Stimulated activated CD8-positive, alpha-beta memory T cell treated with anti-CD3 and anti-CD28 coated beads, Interleukin-15, amount 100 ng/mL, for 24 hours (primary cell): ENCODE measurements at places on chromosomes 16 and 17.

GRCh38 chr16:177981-178667, 1.6 kb downstream of the HBA1 start:
- DNase-seq, result no peak

- no peak for DNase-seq
Observed at GRCh38 chr17:37051833-37052232, 103.1 kb downstream of the AATF start.

DNA sequence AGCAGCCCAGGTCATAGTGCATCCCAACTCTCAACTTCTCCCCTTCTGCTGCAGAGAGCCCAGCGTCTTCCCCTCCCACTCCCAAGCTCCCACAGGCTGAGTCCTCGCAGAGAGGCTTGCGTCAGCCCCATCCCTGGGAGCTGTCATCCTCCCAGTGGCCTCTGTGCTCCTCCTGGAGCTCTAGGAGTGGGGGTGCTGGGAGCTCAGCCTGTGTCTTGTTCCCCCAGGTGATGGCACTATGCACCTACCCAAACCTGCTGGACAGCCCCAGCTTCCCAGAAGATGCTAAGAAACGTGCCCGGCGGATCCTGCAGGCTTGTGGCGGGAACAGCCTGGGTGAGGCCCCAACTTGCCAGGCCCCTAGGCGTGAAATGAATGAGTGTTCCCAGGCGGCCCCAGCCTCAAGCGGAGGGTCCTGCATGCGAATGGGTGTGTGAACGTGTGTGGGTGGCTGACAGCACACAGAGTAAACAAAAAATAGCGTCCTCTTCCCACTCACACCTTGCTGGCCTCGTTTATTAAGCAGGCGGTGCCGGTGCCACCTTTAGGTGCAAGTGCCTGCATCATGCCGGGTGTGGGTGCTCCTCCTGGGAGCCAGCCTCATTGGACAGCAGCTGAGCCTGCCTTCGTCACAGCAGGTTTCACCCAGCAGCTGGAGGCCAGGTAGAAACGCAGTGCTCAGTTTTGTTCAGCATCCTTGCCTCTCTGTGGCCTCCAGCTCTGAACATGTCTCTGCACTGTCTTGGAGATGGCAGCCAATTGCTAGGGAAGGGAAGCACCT, 16.5 kb downstream of the GPT2 start:
- no peak for DNase-seq

DNA sequence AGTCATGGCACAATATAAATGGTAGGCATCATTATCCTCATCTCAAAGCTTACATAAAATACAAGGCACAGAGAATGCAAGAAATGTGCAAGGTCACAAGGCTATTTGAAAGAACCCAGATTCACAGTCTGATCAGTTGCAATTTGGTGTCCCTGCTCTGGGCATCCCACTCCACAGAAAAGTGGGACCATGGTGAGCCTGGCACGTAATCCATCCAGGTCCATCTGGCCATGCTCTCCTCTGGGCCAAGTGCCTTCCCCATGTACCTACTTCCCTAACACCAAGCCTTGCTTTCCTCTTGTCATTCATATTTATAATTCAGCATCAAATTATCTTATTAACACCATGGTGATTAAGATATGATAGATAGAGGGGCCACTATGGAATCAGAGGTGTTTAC, 390.0 kb downstream of the CDH11 start:
- no peak for DNase-seq

DNA sequence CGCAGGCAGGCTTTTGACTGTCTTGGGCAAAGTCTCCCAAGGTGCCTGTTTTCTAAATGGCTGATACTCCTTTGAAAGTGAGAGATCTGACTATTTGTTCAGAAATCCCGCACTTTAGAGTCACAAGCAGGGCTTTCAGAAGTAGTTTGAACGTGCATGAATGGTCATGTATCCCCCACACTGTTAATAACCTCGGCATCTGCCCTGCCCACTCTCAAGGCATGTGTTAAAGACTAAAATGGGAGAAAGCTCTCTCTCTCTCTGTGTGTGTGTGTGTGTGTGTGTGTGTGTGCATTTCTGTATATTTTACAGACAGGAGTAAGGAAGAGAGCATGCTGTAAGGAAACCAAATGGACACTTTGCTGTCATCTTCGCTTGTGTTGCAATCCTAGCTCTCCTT, 163.7 kb downstream of the MAF start:
- DNase-seq, result no peak

DNA sequence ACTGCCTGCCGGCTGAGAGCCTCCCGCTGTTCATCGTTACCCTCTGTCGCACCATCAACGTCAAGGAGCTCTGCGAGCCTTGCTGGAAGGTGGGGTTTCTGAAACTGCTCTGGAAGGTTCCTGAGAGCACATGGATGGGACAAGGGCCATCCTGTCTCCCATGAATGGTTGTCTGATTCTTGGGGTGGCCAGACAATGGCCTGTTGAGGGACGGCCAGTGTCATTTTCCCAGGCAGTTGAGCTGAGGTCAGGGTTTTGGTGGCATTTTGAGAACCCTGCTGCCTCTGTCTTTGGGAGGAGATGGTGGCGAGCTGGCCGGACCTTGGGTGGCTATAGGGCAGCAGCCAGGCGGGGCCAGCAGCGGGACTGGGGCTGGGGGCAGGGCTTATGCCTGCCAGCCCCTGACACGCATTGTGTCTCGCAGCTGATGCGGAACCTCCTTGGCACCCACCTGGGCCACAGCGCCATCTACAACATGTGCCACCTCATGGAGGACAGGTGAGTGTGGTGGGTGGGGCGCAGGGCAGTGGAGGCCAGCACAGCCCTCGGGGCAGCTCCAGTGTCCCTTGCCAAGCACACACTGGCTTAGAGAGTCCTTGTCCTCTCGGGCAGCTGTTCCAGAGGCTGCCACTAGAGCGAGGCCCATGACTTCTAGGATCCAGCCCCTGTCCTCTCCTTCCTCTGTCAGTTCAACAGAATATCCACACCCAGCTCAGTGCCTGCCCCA, 9.1 kb downstream of the TSC2 start:
- no peak for DNase-seq

GRCh38 chr16:78737630-78738029, 638.2 kb downstream of the WWOX start:
- DNase-seq, result no peak

DNA sequence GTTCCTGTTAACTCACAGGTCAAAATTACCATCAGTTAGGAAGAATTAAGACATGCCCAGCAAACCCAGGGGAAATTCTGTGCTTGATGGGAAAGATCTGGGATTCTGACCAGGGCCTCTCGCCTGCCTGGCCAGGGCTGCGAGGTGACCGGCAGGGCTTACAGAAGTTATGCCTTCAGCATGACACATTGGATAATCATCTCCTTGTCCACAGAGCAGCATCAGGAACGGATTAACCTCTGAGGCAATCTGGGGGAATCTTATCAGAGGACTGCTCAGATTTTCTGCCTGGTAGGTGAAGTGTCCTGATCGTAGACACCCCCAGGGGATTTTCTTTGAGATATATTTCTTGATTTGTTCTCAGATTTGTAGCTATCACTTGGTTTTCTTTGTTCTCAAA, 172.5 kb downstream of the HS3ST3A1 start:
- no peak for DNase-seq

DNA sequence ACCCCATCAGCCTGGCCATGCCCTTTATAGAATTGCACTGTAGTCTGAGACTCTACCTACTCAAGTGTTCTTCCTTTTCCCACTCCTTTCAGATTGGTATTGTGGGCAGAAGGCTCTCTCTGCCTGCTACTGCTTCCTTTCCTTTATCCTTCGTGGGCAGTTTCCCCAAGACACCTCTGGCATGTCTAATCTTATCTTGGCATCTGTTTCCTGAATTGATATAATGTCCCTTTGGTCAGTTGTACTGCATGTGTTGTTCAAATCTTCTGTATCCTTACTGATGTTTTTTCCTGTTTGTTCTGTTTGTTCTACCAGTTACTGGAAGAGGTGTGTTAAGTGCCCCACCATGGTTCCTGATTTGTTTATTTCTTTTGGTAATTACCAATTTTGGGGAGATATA, 29.5 kb upstream of the MSI2 start:
- DNase-seq, result no peak

DNA sequence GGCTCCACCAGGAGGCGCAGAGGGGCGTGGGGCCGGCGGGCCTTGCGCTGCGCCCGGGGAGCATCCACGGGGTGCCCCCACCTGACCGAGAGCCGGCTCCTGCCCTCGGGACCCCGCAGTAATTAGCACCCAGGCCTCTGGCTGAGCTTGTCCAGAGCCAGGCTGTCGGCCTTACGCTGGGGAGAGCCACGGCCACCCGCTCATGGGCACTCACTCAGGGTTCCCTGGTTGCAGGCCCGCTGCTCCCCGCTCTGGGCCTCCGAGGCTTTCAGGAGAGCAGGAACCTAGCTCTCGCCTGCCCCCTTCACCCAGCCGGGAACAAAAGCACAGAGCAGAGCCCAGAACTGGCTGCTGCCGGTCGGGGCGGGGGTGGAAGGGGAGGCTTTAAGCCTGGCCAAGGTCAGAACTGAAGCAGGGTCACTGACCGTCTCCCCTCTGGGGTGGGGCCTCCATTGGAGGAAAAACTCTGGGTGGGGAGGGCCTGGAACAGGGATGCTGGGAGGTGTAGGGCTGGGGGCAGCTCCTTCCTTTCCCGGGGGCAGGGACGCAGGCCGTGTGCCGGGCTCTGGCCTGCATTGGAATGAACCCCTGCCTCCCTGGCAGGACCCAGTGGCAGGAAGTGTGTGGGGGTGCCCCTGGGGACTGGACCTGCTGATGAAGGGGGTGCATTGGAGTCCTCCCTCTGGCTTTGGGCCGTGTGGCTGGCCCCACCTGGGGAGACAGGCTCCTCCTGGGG, 12.3 kb downstream of the GLIS2 start:
- DNase-seq, result no peak

DNA sequence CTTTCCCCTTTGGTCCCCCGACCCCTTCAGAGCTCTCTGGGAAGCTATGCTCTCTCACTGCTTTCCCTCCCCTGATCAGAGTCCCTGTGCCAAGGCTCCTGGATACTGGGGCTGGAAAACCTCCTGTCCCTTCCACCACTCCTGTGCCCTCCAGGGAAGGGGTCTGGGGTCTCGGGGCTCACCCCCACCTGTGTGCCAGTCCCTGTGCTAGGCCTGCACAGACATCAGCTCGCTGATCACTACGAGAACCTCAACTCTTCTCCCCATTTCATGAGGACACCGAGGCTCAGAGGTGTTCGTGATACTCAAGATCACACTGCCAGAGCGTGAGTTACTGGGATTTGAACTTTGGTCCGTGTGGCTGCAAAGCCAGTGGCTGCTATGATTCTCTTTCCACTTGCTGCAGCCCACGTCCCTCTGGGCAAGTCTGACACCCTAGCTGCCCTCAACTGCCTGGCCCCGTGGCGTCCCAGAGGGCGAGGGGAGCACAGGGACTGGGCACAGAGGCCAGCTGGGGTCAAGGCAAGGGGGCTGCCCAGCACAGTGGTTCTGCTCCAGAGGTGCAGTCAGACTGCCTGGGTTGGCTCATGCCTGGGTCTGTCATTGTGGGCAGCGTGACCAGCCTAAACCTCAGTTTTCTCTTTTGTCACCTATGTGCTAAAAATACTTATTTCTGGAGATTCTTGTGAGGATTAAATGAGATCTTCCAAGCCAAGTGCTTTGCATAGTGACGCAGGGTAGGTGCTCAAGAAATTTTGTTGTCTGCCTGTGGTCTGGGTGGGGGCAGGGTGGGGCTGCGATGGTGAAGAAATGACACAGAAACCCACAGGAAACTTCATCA, 43.8 kb upstream of the TOB1 start:
- no peak for DNase-seq

GRCh38 chr16:16907089-16907488, 528.1 kb downstream of the NPIPA7 start:
- DNase-seq, result no peak

DNA sequence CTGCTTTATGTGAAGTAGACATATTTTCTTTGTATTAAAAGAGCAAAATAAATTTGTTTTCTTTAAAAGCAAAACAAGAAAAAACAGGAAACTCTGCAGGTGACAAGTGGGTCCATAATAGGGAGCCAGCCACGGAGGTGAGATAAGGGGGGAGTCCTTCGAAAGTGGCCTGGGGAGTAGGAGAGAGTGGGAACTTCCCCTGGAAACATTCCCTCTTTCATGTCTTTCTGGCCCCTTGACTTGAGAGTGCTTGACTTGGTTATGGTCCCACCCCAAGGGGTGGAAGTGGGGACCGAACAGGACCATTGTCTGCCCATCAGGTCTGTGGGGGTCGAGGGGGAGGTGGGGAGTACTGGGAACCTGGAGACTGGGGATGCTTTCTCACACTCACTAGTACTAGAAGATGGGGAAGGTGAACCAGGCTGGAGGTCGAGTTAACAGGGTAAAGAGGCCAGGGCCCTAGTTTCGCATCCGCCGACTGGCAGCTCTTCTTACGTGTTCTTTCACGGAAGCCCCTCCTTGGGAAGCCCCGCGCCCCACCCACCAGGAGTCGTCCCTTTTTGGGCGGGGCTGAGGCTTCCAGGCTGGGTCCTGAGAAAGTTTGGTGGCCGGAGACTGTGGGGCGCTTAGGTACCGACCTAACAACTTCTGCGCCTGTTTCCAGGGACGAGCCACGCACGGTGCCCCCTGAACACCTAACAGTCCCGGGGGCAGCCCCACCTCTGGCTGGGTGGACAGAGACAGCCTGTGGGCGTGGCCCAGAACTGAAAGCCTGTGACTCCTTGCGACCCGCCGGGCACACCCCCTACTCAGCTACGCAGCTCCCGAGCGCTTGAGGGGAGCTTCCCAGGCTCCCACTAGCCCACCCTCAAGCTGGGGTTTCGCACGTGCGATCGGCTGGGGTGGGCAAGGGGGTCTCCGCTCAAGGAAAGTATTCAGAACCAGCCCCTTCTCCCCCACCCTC, 790 bp downstream of the TRADD start:
- no peak for DNase-seq

GRCh38 chr17:63265526-63265925, 180.6 kb downstream of the CYB561 start:
- DNase-seq, result no peak

DNA sequence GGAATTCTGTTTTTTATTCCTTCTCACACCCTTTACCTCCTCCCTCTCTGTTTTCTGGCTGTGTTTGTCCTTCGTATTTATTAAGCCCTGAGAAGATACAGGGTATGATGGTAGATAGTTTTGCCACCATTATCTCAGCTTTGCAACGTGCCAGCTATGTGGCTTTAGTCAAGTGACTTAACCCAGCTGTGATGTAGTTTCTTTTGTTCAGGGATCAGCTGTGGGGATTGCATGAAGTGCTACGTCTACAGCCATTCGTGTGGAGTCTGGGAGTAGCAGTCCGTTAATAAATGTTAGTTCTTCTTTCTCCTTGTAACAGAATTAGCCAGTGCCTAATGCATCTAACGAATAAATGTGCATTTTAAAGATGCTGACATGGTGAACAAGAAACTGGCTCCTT, 128.4 kb downstream of the HAPSTR1 start:
- DNase-seq, result no peak

GRCh38 chr16:86395477-86395876, 114.8 kb upstream of the FOXF1 start:
- no peak for DNase-seq

GRCh38 chr17:34420254-34420766, 57.3 kb upstream of the CCL1 start:
- DNase-seq, result peak; percentile 47
